ENCODE measurements at places on chromosomes 12 and 14.

DNA sequence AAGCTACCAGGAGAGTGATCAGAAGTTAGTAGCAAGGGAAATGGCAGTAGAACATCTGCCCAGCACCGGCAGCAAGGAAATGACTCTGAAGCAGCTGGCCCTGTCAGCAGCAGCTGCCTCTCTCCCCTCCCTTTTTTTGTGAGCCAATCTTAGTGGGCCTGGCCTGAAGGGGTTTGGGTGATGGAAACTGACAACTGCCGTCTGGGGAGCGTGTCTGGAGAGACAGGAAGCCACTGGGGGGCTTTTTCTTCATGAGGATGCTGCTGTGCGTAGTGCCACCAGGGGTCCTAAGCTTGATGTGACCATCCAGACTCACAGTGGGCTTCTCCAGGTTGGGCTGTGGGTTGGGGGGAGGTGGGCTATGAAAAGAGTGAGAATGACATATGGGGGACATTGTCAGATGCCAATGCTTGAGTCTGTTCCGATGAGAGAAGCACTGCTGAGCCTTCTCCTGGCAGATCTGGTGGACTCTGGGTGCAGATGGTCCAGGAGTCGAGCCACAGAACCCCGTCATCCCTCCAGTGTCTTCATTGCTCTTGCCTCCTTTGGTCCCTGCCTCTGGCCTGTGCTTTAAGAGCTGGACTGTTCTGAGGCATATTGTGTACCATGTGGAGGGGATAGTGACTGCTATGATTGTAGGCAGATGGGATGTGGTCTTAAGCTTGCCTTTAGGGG, 87.6 kb upstream of the HIF1A start:
- DNase-seq: peak; percentile 46

- no peak for DNase-seq
Measured at GRCh38 chr12:94481734-94482133, 22.1 kb upstream of the CEP83 start.

GRCh38 chr12:121490401-121491281, 90.2 kb downstream of the KDM2B start:
- peak; percentile 40 for DNase-seq

GRCh38 chr12:116426391-116427136, 132.6 kb upstream of the MAP1LC3B2 start:
- DNase-seq: peak; percentile 89

Measured in GM23338 (cell line).